ENCODE measurements at places on chromosomes 5 and 9.

DNA sequence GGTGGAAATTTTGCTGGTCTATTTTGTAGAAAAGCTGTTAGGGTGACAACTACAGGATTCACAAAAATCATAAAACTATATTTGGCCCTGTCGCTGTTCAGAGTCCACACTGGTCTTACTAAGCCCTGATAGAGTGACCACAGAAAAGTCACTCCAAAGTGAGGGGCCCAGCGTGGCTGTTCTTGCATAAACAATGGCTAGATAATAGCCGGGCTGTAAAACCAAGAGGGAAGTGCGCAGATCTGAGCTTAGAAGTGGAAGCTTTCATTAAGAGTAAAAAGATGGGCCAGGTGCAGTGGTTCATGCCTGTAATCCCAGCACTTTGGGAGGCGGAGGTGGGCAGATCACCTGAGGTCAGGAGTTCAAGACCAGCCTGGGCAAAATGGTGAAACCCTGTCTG lies 15.5 kb upstream of the CTSL start:
- no peak for DNase-seq

- DNase-seq: no peak
Observed at GRCh38 chr5:102981957-102982635, 137.8 kb downstream of the GIN1 start.

DNA sequence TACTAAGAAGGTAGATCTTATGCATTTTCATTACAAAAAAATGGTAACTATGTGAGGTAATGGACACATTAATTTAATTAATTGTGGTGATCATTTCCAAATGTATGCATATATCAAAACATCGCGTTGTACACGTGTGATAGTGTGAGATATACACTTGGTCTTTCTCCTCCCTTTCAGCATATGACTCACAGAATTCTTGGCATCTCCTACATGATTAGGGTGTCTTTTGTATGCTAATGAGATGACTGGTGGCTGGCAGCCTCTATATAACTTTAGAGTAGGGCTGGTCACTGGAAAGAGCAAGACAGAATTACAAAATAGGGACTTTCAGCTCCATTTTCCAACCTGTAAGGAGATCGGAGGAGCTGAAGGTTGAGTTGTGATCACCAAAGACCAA lies 1167.6 kb downstream of the CDH12 start:
- no peak for DNase-seq

GRCh38 chr9:33800886-33801285 lies 5.5 kb downstream of the PRSS3 start:
- no peak for DNase-seq

GRCh38 chr9:28938981-28939380 lies 1365.7 kb upstream of the C9orf72 start:
- no peak for DNase-seq

GRCh38 chr9:11356067-11356466 lies 743.3 kb upstream of the PTPRD start:
- no peak for DNase-seq

DNA sequence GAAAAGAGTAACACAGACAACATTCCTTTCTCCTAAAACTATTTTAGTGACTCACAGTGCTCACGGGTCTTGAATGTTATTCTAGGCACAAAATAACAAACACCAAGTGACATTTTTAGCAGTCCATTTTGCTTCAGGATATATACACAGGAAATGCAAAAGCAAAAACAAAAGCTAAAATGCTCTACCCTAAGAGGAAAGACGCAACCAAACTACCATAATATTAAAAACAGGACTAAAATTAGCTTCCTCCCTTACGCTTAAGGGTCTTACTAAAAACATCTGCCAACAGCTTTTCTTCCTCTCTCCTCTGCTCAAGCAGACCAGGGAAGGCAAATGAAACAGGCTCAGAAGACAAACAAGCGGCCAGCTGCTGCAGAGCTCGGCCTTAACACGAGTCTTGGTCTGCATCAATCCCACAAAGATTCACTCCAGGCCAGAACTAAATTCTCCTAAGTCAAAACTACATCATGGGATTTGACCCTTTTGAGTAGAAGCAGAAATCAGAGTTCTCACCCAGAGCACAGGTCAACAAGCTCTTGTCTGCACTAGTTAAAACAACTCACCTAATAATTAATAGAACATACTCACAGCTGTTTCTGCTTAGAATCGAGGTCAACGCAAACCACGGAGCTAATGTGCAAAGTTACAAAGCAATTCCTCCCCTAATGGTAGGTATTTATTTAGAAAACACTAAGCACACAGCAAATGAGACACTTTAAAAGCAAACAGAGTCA lies 62.3 kb downstream of the RAPGEF1 start:
- peak; percentile 31 for DNase-seq

GRCh38 chr5:154542581-154542980 lies 64.6 kb upstream of the HAND1 start:
- no peak for DNase-seq

DNA sequence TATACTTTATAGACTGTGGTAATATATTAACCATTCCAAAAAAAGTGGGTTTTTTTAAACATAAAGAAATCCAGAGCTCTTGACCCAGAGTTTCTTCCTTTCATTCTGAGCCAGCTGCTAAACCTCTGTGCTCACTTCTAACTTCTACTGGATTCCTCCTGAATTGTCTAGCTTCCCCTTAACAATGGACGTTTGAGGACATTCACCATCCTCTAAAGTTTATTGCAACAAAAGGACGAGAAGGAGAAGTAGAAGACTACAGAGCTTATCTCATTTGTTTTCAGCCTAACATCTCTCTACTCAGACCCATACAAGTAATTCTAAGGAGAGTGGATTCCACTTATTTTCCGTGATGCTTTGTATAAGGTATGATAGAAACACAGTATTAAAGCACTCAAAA lies 284.2 kb downstream of the MAST4 start:
- DNase-seq: no peak

DNA sequence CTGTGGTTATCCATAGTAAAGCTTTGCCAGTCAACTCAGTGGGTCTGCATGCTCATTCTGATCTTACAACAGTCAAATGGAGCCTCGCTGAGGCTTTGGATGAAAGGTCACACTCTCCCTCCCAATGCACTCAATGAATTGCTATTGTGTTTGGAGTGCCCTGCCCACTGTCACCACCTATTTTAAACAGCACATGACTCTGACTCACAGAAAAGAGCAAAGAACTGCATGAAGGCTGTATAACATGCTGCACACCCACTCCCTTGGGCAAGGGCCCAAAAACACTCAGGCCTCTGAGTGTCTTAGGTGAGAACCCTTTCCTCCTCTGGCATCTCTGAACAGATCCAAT lies 118.7 kb upstream of the CCDC112 start:
- no peak for DNase-seq

- no peak for DNase-seq
Observed at GRCh38 chr5:103445426-103446035, 117.1 kb downstream of the NUDT12 start.

All from amniotic stem cell (primary cell).